ENCODE measurements at places on chromosomes 1 and 21. TPM values are rescaled to one million over a fixed set of nuclear protein-coding genes. Genes with fewer than 3 reads are reported as not detected.

The COL11A1 gene
- 2.5 TPM for total RNA-seq

The ARHGAP29 gene
- 56.6 TPM for total RNA-seq

The RPTN gene
- not detected for total RNA-seq

The ETV3L gene
- total RNA-seq: not detected

The VANGL1 gene
- total RNA-seq: 9.6 TPM

The SLAMF9 gene
- total RNA-seq: 0.59 TPM

The TRAF3IP3 gene
- total RNA-seq: not detected

The ENTREP3 gene
- 11.1 TPM for total RNA-seq

The WNT3A gene
- total RNA-seq: not detected

The CFHR5 gene
- total RNA-seq: not detected

The AKNAD1 gene
- total RNA-seq: 0.33 TPM

The MMP23B gene
- total RNA-seq: 8.2 TPM

The CA6 gene
- total RNA-seq: not detected

The TGFBR3 gene
- 13.6 TPM for total RNA-seq

The SLC1A7 gene
- 0.52 TPM for total RNA-seq

The OR2T29 gene
- not detected for total RNA-seq

The PGLYRP4 gene
- not detected for total RNA-seq

The HTR6 gene
- 0.07 TPM for total RNA-seq

The PDZK1IP1 gene
- 0.26 TPM for total RNA-seq

The TMEM50A gene
- total RNA-seq: 66.5 TPM

The MROH7 gene
- total RNA-seq: 0.73 TPM

The GSTM3 gene
- 27.5 TPM for total RNA-seq

The THEMIS2 gene
- 8.9 TPM for total RNA-seq

The SAMSN1 gene
- total RNA-seq: 0.10 TPM

The C1QA gene
- total RNA-seq: not detected

The STPG1 gene
- total RNA-seq: 4.2 TPM

The PLA2G4A gene
- 20.1 TPM for total RNA-seq

The ISG15 gene
- total RNA-seq: 33.9 TPM

The CD1B gene
- total RNA-seq: not detected

The TCP10L gene
- 0.26 TPM for total RNA-seq

The DFFA gene
- 49.1 TPM for total RNA-seq

The REN gene
- total RNA-seq: not detected

The EPS8L3 gene
- not detected for total RNA-seq

The KIF26B gene
- 27.0 TPM for total RNA-seq

The MPL gene
- not detected for total RNA-seq

The HES2 gene
- total RNA-seq: 0.59 TPM

The CXADR gene
- 0.91 TPM for total RNA-seq

The ANGPTL7 gene
- total RNA-seq: not detected

The DMRTA2 gene
- total RNA-seq: 0.46 TPM

The AMY2B gene
- 2.7 TPM for total RNA-seq

The COA7 gene
- total RNA-seq: 18.9 TPM

The KPRP gene
- not detected for total RNA-seq

Measured in smooth muscle cell of the pulmonary artery (primary cell).